ENCODE measurements at places on chromosomes 5 and 9. TPM values are rescaled to one million over a fixed set of nuclear protein-coding genes. Genes with fewer than 3 reads are reported as not detected.

DNA sequence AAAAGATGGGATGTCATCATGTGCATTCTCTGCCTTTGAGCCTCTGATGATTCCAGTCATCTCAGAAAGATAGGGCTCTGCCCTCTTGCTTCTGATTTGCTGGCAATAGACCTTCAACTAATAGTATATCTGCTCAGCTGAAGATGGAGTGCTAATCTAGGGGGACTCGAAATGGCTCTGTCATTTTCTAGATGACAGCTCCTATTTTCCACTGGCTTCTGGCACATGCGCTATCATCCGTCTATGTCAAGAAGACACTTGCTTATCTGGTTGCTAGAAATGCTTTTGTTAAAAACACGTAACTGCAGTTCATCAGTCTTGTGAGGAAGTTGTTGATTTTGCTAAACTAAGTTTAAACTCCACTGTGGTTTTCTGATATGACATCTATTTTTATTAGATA lies 265.5 kb upstream of the ZNF608 start:
- no peak overlapping the region for H3K27ac ChIP-seq
- no peak for DNase-seq
- no peak overlapping the region for H3K4me3 ChIP-seq
- H3K4me1 ChIP-seq = no peaks in the 10 kb centered on the region

GRCh38 chr5:51731421-51732029 lies 348.3 kb downstream of the ISL1 start:
- H3K4me3 ChIP-seq = no peak overlapping the region
- H3K4me1 ChIP-seq = no peaks in the 10 kb centered on the region
- no peak overlapping the region for H3K27ac ChIP-seq

- no peak overlapping the region for H3K4me3 ChIP-seq
- no peaks in the 10 kb centered on the region for H3K4me1 ChIP-seq
- H3K27me3 ChIP-seq = no peaks in the 10 kb centered on the region
- no peaks in the 10 kb centered on the region for H3K36me3 ChIP-seq
Measured at GRCh38 chr5:172502969-172503368, 48.6 kb upstream of the SH3PXD2B start.

GRCh38 chr9:114813717-114814418 lies 8.0 kb upstream of the TNFSF15 start:
- no peak overlapping the region for H3K4me3 ChIP-seq
- no peak for DNase-seq
- no peaks in the 10 kb centered on the region for H3K4me1 ChIP-seq
- H3K27ac ChIP-seq = no peak overlapping the region

- no peaks in the 10 kb centered on the region for H3K27me3 ChIP-seq
- no peak overlapping the region for H3K4me3 ChIP-seq
- DNase-seq = no peak
- H3K4me1 ChIP-seq = no peaks in the 10 kb centered on the region
Measured at GRCh38 chr9:20906326-20906725, 125.1 kb downstream of the HACD4 start.

GRCh38 chr5:1729641-1730486 lies 69.8 kb downstream of the MRPL36 start:
- no peak overlapping the region for H3K27ac ChIP-seq
- no peaks in the 10 kb centered on the region for H3K27me3 ChIP-seq
- H3K36me3 ChIP-seq = no peaks in the 10 kb centered on the region
- H3K4me1 ChIP-seq = no peaks in the 10 kb centered on the region
- DNase-seq = peak; percentile 70

GRCh38 chr9:75002422-75003023 lies 25.6 kb downstream of the CARNMT1 start:
- H3K36me3 ChIP-seq = peaks cover 6% of the 10 kb centered on the region
- no peak overlapping the region for H3K27ac ChIP-seq
- no peaks in the 10 kb centered on the region for H3K4me1 ChIP-seq
- H3K4me3 ChIP-seq = no peak overlapping the region
- DNase-seq = no peak

GRCh38 chr9:124657516-124657915 lies 113.6 kb downstream of the NR6A1 start:
- no peaks in the 10 kb centered on the region for H3K27me3 ChIP-seq
- H3K4me1 ChIP-seq = peaks cover 28% of the 10 kb centered on the region
- no peak overlapping the region for H3K27ac ChIP-seq
- DNase-seq = no peak
- H3K36me3 ChIP-seq = no peaks in the 10 kb centered on the region
- H3K4me3 ChIP-seq = no peak overlapping the region

GRCh38 chr5:54215233-54215736 lies 95.1 kb downstream of the ARL15 start:
- no peak overlapping the region for H3K27ac ChIP-seq
- no peaks in the 10 kb centered on the region for H3K36me3 ChIP-seq
- no peaks in the 10 kb centered on the region for H3K4me1 ChIP-seq
- H3K27me3 ChIP-seq = no peaks in the 10 kb centered on the region
- no peak for DNase-seq

- H3K4me3 ChIP-seq = no peak overlapping the region
- H3K36me3 ChIP-seq = peaks cover 6% of the 10 kb centered on the region
- DNase-seq = no peak
- no peaks in the 10 kb centered on the region for H3K27me3 ChIP-seq
Measured at GRCh38 chr5:61496860-61497259, 164.8 kb downstream of the ZSWIM6 start.

DNA sequence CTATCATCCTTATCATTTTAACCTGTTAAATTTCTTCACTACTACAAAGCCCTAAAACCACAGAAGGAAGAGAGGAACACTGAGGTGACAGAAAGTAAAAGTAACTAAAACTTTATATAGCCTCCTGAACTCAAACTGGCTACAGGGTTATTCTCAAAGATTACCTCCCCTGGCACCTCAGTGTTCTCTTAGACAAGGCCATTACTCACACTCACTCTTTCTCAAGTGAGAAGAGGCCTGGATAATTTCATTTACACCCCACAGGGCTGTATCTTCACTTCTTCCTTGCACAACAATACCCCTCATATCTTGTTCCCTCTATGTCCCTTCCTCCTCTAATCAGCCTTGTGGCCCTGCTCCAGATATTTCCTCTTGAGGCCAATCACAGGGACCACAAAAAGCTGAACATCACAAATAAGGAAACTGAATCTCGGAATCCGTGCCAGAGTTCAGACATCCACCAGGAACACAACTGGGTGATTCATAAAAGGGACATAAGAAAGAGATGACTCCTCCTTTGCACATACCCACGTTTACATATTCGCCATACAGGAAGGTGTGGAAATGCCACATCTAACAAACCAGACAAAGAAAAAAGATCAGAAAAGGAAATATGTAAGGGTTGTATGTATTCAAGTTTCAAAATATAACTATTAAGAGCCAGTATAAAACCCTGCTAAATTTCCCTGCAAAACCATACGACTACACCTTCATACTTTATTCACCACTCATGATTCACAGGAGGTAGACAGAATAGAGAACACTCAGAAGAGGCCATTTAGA lies 1.7 kb upstream of the KLHL3 start:
- no peaks in the 10 kb centered on the region for H3K36me3 ChIP-seq
- H3K27ac ChIP-seq = peak overlapping the region; percentile 73
- H3K4me3 ChIP-seq = no peak overlapping the region
- H3K4me1 ChIP-seq = peaks cover 46% of the 10 kb centered on the region
- DNase-seq = no peak

DNA sequence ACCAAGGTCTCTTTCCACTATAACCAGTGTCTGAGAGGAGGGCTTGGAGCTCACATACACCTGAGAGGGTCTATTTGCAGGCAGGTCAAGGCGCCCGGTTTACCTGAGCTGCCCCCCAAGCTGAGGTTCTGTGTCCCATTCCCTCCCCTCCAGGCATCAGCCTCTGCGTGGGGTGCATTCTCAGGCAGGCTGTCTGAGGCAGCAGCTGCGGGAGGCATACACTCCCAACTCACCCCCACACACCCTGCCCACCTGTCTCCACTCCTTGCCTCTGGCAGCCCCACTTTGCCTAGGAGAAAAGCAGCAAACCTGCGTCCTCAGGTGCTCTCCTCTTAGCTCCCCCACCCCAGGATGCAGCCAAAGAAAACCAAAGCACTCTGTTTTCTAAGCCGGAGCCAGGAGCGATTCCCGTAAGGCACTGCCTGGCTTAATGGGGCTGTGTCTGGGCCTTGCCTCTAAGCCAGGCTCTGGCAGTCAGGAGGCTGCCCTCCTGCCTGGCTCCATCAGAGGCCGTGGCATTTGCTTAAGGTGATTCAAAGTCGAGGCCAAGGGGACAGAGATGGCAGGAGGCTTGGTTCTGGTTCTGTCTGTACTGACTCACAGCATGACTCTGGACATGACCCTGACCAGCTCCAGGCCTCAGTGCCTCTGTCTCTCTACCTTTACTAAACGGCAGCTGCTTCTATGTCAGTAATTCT lies 139.2 kb upstream of the TRIM32 start:
- no peak overlapping the region for H3K4me3 ChIP-seq
- H3K36me3 ChIP-seq = no peaks in the 10 kb centered on the region
- DNase-seq = no peak
- H3K4me1 ChIP-seq = peaks cover 20% of the 10 kb centered on the region

GRCh38 chr9:107703651-107704050 lies 214.1 kb upstream of the KLF4 start:
- H3K27me3 ChIP-seq = no peaks in the 10 kb centered on the region
- no peak for DNase-seq
- no peaks in the 10 kb centered on the region for H3K36me3 ChIP-seq
- H3K4me1 ChIP-seq = no peaks in the 10 kb centered on the region

DNA sequence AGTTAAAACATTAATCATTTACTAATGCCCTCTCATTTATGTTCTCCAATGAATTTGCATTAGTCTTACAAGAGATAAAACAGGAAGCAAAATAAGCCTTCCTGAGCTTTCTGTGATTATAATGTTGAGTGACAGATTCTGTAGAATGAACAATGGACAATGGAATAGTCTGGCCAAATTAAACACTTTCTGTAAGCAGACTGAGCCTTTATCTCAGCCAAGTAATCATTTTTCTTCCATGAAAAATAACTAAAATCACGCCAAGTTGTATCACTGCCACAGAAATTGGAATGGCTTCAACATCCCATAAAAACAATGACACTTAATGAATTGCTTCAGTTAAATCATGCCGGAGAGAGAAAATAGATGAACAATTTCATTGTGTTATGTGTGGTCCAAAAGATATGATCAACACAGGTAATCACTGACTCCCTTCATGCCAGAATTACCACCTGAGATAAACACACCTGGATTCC lies 63.0 kb downstream of the TSSK1B start:
- no peak for DNase-seq
- H3K36me3 ChIP-seq = no peaks in the 10 kb centered on the region
- no peak overlapping the region for H3K27ac ChIP-seq
- H3K4me1 ChIP-seq = no peaks in the 10 kb centered on the region
- no peak overlapping the region for H3K4me3 ChIP-seq

DNA sequence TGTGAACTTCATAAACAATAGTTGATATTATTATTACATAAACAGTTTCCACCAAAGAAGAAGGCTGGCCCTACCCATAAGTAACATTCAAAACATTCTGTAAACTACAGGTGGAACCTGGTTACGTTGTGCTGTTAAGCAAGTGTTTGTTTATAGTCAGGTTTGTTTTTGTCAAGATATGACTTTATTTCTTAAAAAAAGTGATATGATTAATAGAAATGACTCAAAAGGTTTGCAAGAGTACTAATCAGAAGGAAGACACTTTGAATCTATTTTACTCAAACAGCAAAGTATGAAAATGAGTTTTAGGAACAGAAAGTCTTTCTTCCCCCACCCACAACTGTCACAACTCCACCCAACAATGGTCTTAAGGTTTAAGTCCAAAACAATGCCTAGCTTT lies 220.8 kb downstream of the PLK2 start:
- no peaks in the 10 kb centered on the region for H3K27me3 ChIP-seq
- no peak for DNase-seq
- H3K4me3 ChIP-seq = no peak overlapping the region
- H3K36me3 ChIP-seq = no peaks in the 10 kb centered on the region
- no peaks in the 10 kb centered on the region for H3K4me1 ChIP-seq

The MORN5 gene
- not detected for total RNA-seq

The OCLN gene
- 1.4 TPM for total RNA-seq

The HAND1 gene
- not detected for total RNA-seq

The FST gene
- 0.40 TPM for total RNA-seq

The ARSI gene
- 1.2 TPM for total RNA-seq

The HACD4 gene
- 6.2 TPM for total RNA-seq

The PALM2AKAP2 gene
- total RNA-seq = not detected

The MVB12B gene
- total RNA-seq = 42.2 TPM

The CDC25C gene
- 0.89 TPM for total RNA-seq
